ENCODE measurements at places on chromosomes 12 and 14.

DNA sequence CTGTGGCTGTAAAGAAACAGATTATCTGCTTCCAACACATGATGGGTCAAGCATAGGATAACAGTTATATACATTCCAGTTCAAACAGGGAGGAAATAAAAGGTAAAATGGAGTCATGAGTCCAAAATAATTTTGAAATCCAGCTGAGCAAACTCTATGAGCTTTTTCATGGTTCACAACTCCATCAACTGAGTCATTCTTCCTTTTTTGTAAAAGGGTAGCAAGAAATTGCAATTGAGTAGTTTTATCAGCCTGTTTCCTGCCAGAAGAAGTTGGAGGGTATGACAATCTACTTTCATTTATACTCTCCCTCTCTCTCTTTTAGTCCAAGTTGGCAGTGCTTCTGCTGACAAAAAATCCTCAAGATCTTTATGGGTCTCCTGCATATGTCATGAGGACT lies 95.6 kb downstream of the CPNE8 start:
- DNase-seq, result no peak

GRCh38 chr12:171743-172676 lies 41.9 kb downstream of the SLC6A12 start:
- DNase-seq, result no peak

DNA sequence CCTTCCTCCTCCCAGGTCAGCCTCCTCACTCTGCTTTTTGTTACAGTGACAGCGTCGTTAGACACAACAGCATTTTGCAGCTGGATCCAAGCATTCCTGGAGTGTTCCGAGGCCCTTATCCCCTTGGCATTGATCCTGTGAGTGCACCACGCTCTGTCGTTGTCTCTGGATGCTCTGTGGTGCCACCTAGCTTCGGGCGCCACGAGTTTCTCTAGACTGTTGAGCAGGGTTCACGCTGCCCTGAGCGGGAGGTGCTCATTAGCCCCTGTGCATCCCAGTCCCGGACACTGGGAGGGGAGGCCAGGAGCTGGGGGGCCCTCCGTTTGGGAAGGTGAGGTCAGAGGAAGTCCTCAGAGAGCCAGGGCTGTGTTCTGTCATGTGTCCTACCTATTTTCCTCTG lies 17.3 kb upstream of the DNAH10 start:
- no peak for DNase-seq

- DNase-seq, result no peak
These were observed 142.3 kb downstream of the CACNA1C start for GRCh38 chr12:2195085-2195484.

- no peak for DNase-seq
These were observed 604 bp downstream of the HCFC2 start for GRCh38 chr12:104064842-104065427.

GRCh38 chr14:38592764-38593442 lies 337.0 kb upstream of the CLEC14A start:
- DNase-seq, result no peak

DNA sequence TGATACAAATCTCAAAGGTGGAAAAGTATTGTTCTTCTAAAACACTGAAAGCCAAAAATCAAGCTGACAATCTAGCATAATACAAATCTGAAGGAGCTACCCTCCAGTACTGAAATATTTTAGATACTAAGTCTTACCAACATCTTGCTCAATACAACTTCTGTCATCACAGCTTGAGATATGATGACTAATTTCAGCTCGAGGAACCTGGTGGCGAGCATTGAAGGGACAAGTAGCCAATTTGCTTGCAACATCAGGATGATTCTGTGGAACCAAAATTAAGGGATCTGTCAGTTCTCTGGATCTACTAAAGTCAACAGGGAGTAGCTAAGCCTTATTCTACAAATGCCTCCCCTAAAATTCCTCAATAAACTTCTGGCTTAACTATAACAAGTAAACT lies 10.4 kb downstream of the GTSF1 start:
- DNase-seq, result no peak

DNA sequence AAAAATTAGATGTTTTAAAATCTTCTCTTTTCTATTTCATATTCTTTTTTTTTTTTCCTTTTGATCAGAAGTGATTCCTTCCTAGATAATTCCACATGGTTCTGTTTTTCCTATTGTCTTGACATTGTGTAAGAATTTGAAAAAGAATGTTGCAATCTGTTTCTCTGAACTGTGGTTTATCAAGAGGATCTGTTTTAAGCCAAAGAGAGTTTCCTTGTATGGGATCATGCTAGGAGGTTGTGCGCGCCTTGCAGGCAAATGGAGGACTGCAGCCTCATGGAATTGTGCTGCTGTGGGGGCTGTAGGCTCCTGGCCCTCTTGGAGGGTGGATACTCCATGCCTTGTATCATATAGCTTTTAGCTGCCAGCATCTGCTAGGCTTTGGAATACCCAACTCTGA lies 43.3 kb upstream of the MBIP start:
- DNase-seq, result no peak

DNA sequence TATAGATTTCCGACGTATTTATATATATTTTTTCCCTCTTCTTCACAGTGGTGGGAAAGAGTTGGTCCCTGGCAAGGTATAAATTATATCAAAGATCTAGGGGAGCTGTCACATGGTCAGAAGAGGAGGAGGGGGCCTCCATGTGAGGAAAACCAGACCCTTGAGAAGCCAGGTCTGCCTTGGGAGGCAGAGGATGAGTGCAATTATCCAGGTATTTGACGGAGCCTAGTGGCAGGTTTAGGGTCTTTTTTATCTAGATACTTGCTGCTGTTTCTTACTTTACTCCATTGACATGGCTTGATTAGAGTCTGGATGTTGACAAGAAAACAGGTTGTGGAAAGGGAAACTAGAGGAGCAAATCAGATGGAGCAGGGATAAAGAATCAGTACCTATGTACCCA lies 5.5 kb downstream of the COPZ1 start:
- no peak for DNase-seq

GRCh38 chr12:45336331-45336730 lies 120.4 kb downstream of the ANO6 start:
- no peak for DNase-seq

DNA sequence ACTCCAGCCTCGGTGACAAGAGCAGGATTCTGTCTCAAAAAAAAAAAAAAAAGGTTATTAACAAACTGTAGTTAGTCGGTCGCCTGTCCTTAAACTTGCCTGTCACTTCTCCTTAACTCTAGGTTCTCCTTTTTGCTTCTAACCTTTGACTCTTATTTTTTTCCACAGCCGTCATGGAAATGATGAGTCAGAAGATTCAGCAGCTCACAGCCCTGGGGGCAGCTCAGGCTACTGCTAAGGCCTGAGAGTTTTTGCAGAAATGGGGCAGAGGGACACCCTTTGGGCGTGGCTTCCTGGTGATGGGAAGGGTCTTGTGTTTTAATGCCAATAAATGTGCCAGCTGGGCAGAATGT lies 418 bp upstream of the MYG1 start:
- DNase-seq, result no peak

GRCh38 chr12:67747869-67748742 lies 99.6 kb downstream of the DYRK2 start:
- no peak for DNase-seq

GRCh38 chr12:29492891-29493290 lies 4.6 kb downstream of the OVCH1 start:
- DNase-seq, result no peak

DNA sequence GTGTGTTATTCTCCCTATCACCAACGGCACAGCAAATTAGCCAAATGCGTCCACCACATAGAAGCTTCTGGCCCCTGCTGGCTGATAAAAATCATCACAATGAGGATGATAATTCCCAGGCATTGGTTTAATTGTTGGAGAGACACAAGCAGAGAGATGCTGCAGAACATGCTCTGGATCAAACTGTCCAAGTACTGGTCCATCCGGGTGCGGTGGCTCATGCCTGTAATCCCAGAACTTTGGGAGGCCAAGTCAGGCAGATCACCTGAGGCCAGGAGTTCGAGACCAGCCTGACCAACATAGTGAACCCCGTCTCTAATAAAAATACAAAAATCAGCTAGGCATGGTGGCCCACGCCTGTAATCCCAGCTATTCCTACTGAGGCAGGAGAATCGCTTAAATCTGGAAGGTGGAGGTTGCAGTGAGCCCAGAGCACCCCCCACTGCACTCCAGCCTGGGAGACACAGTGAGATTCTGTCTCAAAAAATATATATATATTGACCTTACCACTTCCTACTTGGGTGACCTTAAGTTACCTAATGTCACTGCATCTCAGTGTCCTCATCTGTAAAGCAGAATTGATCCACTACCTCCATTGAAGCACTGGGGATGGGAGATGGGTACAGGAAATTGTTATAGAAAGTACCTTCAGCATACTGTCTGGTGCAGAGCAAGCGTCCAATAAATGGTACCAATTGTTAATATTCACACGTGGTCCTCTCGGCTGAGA lies 83.7 kb upstream of the EGLN3 start:
- DNase-seq, result no peak

DNA sequence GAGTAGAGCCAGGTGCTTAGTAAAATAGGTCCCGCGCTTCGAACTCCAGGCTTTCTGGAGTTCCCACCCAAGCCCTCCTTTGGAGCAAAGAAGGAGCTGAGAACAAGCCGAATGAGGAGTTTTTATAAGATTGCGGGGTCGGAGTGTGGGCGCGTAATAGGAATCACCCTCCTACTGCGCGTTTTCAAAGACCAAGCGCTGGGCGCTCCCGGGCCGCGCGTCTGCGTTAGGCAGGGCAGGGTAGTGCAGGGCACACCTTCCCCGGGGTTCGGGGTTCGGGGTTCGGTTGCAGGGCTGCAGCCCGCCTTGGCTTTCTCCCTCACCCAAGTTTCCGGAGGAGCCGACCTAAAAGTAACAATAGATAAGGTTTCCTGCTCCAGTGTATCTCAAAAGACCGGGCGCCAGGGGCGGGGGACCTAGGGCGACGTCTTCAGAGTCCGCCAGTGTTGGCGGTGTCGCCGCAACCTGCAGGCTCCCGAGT lies 3.6 kb downstream of the SSTR1 start:
- no peak for DNase-seq

- no peak for DNase-seq
These were observed 35.8 kb downstream of the CCNK start for GRCh38 chr14:99516871-99517642.

DNA sequence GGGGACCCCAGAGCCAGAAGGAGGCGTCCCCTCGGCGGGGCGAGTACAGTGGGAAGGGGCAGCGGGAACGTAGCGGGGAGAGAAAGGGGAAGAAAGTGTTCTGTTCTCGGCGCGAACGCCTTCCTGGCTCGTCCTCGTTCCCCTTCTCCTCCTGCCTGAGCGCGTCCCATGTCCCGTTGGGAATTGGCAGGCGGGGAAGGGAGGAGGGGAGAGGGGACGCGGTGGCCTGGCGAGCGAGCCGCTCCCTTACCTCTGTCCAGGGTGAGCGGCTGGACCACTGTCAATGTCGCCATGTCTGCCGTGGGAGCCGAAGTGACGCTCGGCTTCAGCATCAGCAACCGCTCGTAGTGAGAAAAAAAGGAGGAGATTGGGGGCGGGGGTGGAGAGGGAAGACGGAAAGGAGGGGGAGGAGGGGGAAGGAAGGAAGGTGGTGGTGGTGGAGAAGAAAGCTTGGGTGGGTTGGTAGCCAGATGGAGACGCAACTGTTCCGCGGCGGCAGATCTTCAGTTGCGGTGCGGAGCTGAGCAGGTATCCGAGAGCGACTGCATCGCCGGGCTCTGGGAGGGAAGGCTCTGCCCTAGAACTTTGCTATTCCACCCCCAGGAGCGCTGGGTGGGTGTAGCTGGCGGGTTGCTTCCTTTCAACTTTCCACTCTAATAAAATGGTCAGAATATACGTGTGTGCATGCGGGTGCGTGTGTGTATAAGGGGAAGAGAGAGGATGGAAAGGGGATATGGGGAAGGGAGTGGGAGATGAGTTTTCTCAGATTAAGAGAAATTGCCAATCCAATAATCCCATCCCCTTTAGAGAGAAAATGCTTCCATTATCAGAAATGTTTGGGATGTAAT lies at the start of gene LIN7A:
Gene LIN7A, minus strand, starts transcription at position 544 of the 848 bp plus-strand sequence. Its CDS starts 212 bp downstream, at position 332.
- no peak for DNase-seq

DNA sequence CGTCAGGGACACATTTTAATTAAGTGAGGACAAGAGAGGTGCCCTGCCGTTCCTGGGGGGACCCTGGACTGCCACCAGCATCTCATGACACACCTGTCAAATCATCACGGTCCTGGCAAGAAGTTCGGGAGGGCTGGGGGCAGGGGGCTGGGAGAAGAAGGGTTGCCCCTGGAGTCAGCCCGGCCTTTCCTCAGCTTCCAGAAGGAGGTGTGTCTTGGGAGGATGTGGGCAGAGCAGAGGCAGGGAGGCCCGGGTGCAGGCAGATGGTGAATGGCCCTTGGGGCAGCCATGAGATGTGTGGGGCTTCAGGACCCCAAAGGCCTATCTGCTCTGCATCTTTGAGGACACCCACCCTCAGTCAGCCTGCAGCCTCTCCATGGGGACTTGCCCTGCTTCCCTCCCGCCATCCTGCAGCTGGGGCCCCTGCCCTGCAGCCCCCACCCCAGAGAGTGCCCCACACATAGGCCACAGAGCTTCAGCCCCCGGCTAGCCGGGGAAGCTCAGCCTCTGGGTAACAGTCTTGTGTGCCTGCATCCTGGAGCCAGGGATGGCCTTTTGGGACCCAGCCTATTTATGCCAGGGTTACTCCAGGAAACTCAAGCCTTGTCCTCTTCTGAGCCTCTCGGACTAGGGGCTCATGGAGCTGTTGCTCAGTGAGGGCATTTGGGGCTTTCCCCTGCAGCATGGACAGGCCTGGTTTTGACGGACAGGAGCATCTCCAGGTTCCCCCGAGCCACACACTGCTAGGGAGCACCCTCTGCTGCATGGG lies 178.5 kb downstream of the KIF26A start:
- no peak for DNase-seq

GRCh38 chr14:89912667-89913211 lies 41.8 kb downstream of the EFCAB11 start:
- DNase-seq, result no peak

GRCh38 chr12:39352471-39353017 lies 90.4 kb downstream of the KIF21A start:
- no peak for DNase-seq

GRCh38 chr14:68409387-68409786 lies 383.5 kb downstream of the ZFP36L1 start:
- DNase-seq, result no peak

DNA sequence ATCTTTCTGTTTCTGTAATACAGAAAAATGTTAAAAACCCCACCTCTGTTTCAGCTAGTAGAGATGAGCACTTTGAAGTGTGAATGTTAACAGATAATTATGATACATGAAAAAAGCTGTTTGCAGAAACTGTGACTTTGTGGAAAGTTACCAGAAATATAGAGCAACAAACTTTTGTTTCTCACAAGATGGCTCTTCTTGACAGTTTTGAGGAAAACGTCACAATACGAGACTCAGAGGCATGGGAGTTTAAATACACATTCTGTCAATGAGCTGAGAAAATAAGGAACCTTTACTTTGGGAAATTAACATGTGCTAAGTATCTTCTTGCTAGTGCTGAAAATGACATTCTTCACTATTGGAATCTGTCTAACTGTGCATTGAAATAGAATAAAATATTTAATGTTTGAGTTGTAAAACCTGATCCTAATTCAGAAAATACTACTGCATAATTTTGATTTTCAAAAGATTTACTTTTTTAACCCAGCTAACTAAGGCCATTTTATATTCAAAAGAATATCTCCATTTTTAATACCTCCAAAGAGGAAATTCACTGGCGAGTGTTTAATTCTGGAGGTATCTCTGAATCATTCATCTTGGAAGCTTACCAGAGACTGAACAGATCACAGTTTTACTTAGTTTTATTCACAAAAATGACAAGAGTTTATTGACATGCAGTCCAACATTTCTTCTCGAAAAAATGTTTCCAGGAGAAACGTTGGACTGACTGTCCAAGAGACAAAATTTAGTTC lies 308.9 kb upstream of the LRFN5 start:
- no peak for DNase-seq

Data from stimulated activated CD8-positive, alpha-beta memory T cell treated with anti-CD3 and anti-CD28 coated beads, Interleukin-15, amount 100 ng/mL, for 24 hours (primary cell).